ENCODE measurements at places on chromosomes 4 and X. TPM values are rescaled to one million over a fixed set of nuclear protein-coding genes. Genes with fewer than 3 reads are reported as not detected.

Gene PTTG2
- total RNA-seq = not detected

Gene SMC1A
- total RNA-seq = 20.0 TPM

Gene RAB40AL
- 0.73 TPM for total RNA-seq

Gene SERPINA7
- total RNA-seq = not detected
